ELR (cell line): ENCODE measurements at places on chromosomes 1 and 21.

GRCh38 chr1:7519861-7520395, 251.2 kb upstream of the VAMP3 start:
- DNase-seq: no peak

GRCh38 chr1:20100632-20101355, 18.5 kb downstream of the PLA2G2D start:
- peak; percentile 64 for DNase-seq

GRCh38 chr1:201172999-201173610, 17.5 kb upstream of the IGFN1 start:
- DNase-seq: peak; percentile 77

GRCh38 chr1:7107109-7107830, 322.0 kb downstream of the CAMTA1 start:
- DNase-seq: no peak

DNA sequence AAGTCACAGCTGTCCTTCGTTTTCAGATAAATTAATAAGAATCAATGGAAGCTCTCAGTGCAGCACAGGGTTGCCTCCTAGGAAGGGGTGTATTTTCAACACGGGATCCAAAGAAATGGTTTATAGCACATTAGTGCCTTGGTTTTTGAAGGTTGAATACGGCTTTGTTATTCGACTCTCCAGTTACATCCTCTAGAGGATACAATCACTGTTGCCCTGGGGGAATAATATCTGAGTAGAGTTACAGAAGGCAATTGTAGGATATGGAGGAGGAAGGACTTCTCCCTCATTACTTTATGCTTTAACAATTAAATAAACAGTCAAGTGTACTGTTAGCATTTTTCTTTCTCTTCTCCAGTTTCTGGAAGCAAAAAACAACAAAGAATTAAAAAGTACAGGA, 14.3 kb upstream of the ZNF326 start:
- peak; percentile 33 for DNase-seq

GRCh38 chr1:94927405-94928175, 680 bp upstream of the CNN3 start:
- peak; percentile 36 for DNase-seq

GRCh38 chr1:65259816-65260215, 49.5 kb upstream of the DNAJC6 start:
- no peak for DNase-seq

DNA sequence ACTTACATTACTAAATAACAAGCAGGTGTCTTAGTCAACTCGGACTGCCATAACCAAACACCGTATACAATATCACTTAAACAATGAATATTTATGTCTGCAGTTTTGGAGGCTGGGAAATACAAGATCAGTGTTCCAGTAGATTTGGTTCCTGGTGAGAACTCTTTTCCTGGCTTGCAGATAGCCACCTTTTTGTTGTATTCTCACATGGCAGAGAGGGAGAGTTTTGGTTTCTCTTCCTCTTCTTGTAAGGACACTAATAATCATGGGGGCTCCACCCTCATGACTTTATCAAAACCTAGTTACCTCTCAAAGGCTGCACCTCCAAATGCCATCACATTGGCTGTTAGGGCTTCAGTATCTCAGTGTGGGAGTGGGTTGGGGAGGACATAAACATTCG, 82.9 kb upstream of the CACYBP start:
- DNase-seq: no peak

- no peak for DNase-seq
Observed at GRCh38 chr1:34322969-34323368, 146.3 kb downstream of the C1orf94 start.

DNA sequence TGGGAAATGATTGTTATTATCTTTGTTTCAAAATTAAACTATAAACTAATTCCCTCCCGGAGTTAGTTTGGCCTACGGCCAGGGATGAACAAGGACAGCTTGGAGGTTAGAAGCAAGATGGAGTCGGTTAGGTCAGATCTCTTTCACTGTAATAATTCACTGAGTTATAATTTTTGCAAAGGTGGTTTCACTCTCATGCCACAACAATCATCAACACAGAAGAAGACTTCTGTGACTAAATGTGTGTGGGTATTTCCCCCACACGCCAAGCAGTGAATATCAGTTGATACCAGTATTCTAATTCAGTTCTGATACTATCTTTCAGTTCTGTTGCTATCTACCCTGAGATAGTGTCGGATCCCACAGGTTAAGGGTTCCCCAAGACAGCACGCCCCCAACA, 215.1 kb downstream of the S1PR1 start:
- DNase-seq: no peak

- DNase-seq: peak; percentile 48
Observed at GRCh38 chr1:117512728-117513321, 93.0 kb upstream of the TENT5C start.

- no peak for DNase-seq
Observed at GRCh38 chr1:97740891-97741290, 179.9 kb downstream of the DPYD start.

GRCh38 chr1:77412069-77412819, 130.4 kb downstream of the AK5 start:
- peak; percentile 81 for DNase-seq

GRCh38 chr1:169722779-169723178, 11.1 kb downstream of the SELE start:
- no peak for DNase-seq

DNA sequence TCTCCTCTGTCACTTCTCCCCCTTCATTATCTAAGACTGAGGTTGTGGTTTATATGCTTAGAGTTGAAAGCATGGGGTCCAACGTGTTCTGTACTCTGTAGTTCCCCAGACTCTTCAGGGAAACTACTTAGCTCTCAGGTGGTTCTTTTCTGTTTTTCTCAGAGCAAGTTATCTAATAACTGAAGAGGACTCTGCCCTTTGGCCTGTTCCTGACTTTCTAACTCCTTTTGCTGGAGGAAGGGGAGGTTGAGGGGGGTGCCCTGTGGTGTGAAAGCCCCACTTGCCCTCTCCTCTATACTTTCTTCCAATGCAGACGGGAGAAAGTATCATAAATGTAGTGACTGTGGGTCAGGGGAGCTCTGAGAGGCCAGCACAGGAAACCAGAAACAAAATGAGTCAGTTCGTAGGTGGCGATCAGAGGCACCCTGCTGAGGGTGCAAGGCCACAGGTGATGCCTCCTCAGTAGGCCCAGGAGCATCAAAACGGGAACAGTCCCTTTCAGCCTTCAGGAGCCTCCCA, 5.0 kb downstream of the SLC25A44 start:
- no peak for DNase-seq

GRCh38 chr1:208007319-208007937, 96.5 kb upstream of the CD34 start:
- DNase-seq: no peak

DNA sequence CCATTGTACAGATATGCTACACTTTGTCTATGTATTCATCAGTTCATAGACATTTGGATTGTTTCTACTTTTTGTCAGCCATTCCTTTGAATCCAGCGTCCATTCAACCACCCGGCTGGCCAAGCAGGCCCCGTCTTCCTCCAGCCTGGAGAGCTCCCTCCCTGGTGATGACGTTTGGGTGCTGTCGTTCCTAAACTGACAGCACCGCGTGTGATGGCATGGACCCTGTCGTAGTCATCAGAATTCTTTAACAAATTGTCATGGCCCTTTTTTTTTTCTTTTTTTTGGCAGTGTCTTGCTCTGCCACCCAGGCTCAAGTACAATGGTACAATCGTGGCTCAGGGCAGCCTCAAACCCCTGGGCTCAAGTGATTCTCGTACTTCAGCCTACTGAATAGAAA, 138.6 kb upstream of the ERRFI1 start:
- DNase-seq: no peak

DNA sequence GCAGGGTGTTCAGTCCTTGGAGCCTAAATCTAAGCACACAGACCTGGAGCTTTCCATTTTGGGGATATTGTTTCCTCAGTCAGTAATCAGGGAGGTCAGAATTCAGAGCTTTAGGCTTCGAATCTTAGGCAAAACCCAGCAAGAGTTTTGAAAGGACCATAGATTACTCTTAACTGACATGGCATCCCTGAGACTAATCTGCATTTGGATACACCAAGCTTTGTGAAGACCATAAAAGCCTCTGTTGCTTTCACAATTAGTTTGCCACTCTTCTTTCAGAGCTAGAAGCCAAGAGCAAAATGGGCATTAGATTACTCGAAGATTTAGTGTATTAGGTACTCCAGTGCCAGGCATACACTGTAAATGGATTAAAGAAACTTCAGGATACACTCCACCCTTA, 131.8 kb upstream of the GREM2 start:
- DNase-seq: no peak

GRCh38 chr1:241356519-241357365, at the start of gene RGS7:
RGS7 (minus strand) TSS chr1:241357205.
- DNase-seq: peak; percentile 77

GRCh38 chr1:199859491-199859933, 168.0 kb upstream of the NR5A2 start:
- peak; percentile 89 for DNase-seq

DNA sequence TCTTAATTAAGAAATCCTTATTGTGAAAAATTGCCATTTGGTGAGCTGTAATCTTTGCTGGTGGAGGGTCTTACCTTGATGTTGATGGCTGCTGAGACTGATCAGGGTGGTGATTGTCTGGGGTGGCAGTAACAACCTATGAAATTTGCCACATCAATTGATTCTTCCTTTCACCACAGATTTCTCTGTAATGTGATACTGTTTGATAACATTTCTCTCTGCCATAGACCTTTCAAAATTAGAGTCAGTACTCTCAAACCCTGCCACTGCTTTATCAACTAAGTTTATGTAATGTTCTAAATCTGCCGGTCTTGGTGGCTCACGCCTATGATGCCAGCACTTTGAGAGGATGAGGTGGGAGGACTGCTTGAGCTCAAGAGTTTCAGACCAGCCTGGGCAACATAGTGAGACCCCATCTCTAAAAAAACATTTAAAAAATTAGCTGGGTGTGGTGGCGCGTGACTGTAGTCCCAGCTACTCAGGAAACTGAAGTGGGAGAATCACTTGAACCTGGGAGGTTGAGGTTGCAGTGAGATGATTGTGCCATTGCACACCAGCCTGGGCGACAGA, 5.0 kb downstream of the KPNA6 start:
- no peak for DNase-seq

DNA sequence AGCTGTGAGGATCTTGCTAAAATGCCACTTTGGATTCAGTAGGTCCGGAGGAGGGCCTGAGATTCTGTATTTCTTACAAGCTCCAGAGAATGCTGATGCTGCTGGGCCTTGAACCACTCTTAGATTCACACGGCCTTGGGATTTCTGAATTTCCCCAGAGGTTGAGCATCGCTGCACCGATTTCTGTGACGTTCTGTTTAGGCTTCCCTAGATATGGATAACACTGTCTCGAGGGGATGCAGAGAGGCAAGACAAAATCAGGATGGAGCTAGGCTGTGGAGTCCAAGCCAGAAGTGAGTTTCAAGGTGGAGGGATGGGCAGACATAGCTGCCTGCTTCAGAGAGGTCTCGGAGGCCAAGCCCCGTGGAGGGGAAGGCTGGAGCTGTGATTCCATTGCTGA, 415.9 kb upstream of the PROX1 start:
- DNase-seq: no peak

- no peak for DNase-seq
Observed at GRCh38 chr1:186745531-186746146, 65.4 kb upstream of the PTGS2 start.

DNA sequence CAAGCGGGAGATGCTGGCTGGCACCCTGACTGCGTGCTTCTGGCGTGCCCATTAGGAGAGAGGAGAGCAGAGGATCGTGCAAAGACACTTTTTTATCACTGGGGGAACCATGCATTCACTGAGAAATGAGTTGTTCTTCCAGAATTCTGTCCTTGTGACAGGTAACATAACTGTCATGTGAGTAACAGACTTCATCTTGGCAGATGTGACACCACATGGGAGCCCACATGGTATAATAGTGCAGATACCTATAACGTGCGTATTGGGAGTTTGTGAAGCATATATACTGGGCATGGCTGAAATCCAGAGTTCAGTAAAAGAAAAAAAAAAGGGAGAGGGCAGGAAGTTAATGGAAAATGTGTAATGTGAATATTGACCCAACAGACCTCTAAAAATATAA, 159.6 kb upstream of the BACE2 start:
- DNase-seq: no peak

DNA sequence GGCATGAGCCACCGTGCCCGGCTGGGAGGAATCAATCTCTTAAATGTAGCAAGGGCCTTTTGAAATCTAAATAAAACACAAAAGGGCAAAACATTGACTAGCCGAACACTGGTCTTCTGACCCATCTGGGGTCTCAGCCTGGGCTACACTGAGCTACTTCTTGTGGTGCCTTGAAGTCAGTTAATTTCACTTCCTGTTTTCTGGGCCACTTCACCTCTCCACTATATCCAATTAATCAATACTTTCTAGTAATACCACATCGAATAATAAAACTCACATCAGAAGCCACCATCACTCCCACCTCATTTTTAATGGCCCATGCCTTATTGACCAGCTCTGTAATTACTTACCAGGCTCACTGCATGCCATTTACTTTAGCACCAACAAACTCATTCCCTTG, 138.0 kb upstream of the SAMSN1 start:
- DNase-seq: no peak

GRCh38 chr1:234627009-234627950, 17.3 kb upstream of the IRF2BP2 start:
- no peak for DNase-seq

- DNase-seq: no peak
Observed at GRCh38 chr21:29640080-29640508, 299.7 kb downstream of the GRIK1 start.

- no peak for DNase-seq
Observed at GRCh38 chr21:42272109-42272962, 42.9 kb downstream of the TFF3 start.

GRCh38 chr1:25922056-25922970, 16.1 kb upstream of the STMN1 start:
- peak; percentile 52 for DNase-seq

DNA sequence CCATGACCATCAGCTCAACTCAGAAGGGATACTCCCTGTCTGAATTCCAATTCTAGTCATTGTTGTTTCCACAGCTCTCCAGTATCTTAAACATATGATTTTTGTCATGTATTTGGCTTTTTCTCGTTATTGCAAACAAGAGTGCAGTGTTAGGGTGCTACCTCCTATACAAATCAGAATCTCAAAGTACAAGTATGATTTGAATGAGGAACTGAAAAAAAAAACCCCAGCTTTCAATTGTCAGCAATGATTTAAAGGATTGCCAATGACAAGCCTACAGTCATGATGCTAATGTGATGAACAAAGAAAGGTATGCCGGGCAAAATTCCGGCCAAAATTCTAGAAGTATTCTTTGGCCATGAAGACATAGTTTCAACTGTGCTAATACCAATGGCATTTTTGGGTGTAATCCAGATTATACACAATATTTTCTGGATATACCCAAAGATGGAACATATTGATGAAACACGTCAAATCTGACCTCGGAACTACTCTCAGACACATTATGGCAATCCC, 14.9 kb downstream of the TMEM35B start:
- no peak for DNase-seq

- DNase-seq: no peak
Observed at GRCh38 chr1:43229826-43230780, 39.7 kb upstream of the TMEM125 start.

DNA sequence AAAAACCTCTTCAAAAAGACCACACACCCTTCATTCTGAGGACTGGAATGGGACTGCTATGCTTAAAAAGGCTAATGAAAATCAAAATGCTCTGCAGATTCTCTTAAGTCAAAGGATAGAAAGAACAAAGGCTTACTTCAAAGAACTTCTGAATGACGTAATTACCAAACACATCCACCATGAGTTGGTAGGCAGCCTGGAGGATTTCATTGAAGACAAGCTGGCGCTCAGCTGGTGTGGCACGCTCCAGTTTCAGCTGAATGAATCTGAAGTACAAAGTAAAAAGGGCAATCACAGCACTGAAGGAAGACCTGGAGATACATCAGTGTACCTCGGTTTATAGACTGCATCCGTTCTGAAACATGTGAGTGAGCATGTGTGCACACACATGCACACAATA, 43.5 kb upstream of the SDC3 start:
- no peak for DNase-seq

GRCh38 chr1:145879775-145880174, 5.9 kb downstream of the ANKRD35 start:
- DNase-seq: no peak
